T47D (cell line): ENCODE measurements at places on chromosomes 2 and 18.

- DNase-seq, result no peak
Observed at GRCh38 chr2:33015421-33016142, 68.8 kb downstream of the LTBP1 start.

GRCh38 chr2:108853421-108853820 lies 66.8 kb downstream of the CCDC138 start:
- no peak for DNase-seq

DNA sequence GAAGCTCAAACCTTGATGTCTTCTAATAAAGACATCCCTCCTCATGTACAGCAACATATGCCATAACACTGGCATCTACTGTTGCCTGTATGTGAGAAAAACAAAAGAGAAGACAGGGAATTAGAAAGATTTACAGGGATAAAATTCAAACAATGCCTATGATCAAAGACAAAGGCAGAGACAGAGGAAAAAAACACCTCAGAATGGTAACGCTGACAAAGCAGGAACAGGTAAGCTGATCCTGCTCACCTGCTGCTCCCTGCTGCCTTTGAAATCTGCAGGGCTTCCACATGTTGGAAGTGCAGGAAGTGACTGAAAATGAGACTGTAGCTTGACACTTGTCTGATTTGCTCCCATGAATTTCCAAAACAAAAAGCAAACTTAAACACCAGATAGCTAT lies 90.2 kb upstream of the DNAJC10 start:
- DNase-seq, result no peak

GRCh38 chr18:22031611-22032010 lies 137.8 kb upstream of the GATA6 start:
- no peak for DNase-seq

GRCh38 chr18:14075196-14075595 lies 57.0 kb downstream of the ZNF519 start:
- DNase-seq, result peak; percentile 5

DNA sequence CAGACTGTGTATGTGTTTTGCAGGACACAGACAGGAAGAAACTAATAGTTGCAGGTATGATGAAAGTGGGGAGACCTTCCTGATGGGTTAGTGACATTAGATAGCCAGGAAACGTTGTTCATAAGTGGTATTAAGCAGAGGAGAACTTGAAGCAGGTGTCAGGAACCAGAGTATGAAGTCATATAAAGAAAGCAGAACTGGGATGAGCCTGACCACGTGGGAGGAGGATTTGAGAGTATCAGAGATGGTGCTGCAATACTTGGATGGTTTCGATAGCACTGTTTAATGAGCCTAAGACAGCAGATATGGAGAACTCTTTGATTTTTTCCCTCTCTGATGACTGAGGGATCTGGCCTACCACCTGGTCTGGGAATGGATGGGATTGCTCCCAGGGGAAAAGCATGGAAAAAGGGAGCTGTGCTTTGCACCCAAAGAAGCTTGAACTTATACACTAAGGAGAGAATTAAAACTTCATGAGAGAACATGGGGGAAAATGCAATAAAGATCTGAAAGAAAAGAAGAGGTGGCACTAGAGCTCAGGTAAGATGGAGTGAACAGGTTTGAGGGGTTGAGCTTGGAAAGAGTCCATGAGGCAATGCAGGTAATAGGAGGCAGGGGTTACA lies 226.0 kb upstream of the LRRTM1 start:
- DNase-seq, result no peak

GRCh38 chr2:200494048-200494447 lies 15.8 kb downstream of the KCTD18 start:
- no peak for DNase-seq

- DNase-seq, result peak; percentile 22
Observed at GRCh38 chr2:12430407-12431133, 286.2 kb upstream of the TRIB2 start.

GRCh38 chr2:105294844-105295481 lies 34.6 kb downstream of the TGFBRAP1 start:
- DNase-seq, result peak; percentile 30

DNA sequence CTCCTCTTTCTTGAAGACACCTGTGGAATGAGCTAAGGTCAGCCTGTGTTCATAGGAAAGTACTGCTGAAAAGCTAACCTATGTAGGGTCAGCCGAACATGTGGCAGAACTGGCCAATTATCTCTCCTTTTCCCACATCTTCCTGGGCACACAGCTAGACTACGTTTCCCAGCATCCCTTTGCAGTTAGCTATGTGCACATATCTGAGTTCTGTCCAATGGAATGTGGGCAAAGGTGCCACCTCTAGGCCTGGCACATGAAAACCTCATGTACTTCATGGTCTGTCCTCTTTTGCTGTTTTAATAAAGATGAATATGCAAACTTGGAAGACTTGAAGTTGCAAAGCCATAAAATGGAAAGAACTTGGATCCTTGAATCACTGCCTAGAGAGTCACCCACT lies 352.6 kb downstream of the TNS1 start:
- DNase-seq, result peak; percentile 9

- peak; percentile 4 for DNase-seq
Observed at GRCh38 chr2:212940816-212941215, 210.6 kb downstream of the IKZF2 start.

DNA sequence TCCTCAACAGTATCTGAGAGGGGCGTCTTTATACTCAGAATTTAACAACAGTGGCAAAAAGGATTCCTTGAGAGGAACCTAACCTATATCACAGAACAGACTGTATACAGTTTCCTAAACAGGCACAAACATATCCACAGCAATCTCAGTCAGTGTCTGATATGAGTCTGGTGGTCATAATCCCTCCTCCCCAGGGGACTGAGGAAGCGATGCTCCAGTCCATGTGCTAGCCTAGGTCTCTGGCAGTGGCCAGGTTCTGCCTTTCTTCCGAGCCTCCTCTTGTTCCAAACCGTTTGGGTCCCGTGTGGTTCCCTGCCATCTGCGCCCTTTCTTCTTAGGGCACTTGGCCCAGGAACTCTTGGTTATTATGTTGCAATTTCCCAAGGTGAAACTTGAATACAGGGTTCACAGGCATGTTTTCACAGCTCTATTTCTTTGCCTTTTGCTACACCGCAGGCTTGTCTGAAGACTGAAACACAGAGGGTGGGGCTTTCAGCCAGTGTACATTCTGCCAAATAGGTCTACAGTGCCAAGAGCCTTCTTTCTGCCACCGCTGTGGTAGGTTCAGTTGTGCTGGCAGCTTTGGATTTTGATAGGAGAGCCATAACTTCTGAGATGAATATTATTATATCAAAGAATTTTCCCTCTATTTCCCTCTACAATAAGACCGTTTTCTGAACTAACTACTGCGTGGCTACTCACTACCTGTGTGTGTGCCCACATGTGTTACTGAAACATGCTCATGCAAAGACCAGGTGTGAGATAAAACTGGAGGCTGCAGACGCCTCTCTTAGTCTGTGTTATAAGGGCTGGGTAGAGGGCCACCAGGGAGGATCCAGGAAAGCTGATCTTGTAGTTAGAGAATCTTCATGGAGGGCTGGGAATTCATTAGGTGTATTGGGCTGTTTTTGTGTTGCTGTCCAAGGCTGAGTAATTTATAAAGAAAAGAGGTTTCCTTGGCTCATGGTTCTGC lies 75.0 kb upstream of the HAAO start:
- no peak for DNase-seq

DNA sequence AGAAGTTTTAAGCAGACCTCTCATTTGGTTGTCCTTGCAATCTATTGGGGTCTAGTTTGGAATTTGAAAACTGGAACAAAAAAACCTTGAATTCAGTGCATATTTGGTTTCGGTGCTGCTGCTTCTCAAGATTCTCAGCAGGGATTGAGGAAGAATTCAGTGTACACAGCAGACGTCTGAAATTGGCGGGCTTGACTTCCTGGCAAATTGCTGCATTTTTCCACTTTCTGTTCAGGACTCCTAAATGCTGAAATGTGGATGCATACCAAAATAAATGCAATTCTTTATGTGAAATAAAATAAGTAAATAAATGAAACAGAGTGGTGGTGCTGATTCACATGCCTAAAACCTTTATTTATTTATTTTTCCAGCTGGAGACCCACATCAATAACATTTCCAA lies 332.4 kb upstream of the KYNU start:
- DNase-seq, result no peak

DNA sequence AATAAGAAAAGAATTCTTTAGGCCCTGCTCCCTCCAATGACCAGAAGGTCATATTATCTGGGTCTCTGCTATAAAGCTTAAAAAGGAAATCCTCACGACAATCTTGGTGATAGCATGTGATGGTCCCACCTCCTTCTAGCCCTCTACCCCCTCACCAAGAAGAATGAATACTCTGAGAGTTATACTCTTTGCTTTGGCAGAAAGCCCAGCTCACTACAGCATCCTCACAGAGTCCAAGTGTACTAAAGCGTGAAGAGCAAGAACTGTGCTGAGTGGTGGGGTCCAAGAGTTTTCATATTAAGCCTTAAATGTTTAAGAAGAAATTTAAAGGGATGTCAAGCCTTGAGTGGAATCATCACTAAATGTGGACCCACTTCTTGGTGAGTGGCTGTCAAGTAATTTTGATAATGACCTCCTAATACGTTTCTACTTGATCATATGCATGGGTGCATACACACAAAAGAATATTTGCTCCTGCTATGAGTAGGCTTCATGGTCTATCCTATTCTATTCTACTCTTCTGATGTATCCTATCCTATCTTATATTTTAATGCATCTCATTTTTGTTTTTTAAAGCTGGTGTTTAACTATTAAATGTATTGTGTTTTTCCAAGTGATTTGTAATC lies 16.5 kb upstream of the SERPINB7 start:
- DNase-seq, result no peak

- DNase-seq, result no peak
Observed at GRCh38 chr2:27039426-27039825, 6.7 kb downstream of the TMEM214 start.

GRCh38 chr2:179712825-179713224 lies 148.6 kb downstream of the ZNF385B start:
- DNase-seq, result no peak

DNA sequence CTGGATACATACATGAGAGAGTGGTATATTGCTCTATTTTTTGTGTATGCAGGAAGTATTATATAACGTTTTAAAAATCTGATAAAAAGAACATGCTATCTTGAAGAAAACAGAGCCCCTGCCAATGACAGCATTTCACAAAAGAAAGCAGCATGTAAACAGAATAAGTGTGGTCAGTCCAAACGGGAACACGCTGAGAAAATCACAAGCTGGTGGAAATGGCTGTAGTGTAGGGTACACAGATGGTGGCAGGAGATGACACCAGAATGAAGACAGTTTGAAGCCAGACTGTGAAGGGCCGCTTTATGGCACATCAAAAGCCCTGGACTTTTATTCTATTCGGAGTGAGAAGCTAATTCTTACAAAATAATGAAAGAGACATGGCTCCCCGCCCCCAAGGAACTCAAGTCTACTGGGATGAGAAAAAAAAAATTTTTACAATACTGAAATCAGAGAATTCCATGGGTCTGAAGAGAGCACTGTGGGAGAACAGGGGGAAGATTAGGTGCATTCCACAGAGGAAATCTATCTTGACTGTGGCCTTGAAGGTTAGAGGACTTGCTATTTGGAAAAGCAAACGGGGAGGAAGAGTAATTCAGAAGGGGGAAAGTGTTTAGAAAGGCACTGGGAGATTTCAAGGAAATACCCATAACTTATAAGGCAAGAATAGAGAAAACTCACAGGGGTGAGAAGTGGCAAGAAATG lies 217.7 kb upstream of the SMAD7 start:
- DNase-seq, result no peak

GRCh38 chr18:48077291-48077690 lies 146.8 kb upstream of the SMAD2 start:
- DNase-seq, result no peak

DNA sequence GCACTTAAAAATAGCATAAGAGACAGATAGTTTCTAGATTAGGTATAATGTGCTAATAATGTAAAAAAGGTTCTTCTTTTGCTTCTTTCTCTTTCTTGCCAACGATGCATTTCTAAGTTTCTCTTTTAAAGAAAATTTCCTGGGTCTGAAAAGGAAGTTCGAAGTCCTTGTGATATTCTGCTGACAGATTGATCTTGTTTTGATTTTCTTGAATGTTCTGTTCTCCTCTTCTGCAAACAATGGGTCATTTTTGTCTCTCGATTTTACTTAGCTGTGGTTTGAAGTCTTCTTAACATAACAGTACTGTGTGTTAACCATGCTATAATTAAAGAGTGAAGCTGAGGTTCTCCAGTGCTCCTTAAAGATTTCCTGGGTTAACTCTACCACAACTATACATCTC lies 61.1 kb upstream of the ACYP2 start:
- DNase-seq, result no peak

DNA sequence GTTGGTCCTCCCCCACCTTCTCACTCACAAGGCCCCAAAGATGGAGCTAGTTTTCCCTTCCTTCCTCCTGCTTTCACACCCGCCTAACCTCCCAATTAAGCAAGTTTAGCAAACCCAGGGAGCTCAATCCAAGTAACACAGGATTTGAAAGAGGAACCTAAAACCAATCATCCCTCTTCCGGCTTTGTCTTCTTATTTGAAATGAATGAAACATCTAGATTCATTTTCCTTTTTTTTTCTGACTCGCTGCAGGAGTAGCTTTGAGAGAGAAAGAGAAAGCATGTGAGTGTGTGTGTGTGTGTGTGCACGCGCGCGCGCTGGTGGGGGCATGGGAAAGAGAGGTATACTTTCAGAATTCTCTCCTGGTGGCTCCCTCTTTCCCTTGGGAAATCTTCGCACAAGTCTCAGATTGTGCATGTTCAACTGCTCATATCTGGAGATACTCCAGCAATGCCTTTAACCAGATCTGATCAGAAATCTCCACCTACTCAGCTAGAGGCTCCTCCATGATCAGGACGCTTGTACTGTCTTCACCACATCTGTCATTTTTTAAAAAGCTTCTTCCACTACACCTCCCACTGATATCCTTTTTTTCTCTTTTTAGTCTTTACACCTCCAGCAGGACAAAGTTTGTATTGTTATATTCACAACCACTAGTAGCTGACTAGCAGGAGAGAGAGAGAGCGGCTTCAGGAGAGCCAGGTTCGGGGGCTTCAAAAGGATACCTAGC lies 1.7 kb downstream of the SLC8A1 start:
- no peak for DNase-seq

DNA sequence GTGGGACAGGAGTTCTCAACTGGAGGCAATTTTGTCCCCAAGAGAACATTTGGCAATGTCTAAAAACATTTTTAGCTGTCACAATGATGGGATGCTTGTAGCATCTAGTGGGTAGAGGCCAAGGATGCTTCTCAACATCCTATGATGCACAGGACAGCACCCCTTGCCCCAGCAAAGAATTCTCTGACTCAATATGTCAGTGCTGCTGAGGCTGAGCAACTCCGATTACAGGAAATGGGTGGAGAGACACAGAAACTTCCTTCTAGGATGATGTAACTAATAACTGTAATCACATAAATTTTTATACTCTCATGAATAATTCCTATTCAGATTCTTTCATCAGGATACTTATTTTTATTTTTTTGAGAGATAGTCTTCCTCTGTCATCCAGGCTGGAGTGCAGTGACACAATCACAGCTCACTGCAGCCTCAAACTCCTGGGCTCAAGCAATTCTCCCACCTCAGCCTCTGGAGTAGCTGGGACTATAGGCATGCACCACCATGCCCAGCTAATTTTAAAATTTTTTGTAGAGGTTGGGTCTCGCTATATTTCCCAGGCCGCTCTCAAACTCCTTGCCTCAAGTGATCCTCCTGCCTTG lies 120.3 kb upstream of the ACAA2 start:
- no peak for DNase-seq
